ENCODE measurements at places on chromosomes 7 and 10.

- no peak for DNase-seq
Measured at GRCh38 chr10:80132299-80133139, at the start of gene PLAC9. Gene PLAC9, plus strand, starts transcription at chr10:80132730. Its CDS starts 33 bp downstream, at chr10:80132763.

DNA sequence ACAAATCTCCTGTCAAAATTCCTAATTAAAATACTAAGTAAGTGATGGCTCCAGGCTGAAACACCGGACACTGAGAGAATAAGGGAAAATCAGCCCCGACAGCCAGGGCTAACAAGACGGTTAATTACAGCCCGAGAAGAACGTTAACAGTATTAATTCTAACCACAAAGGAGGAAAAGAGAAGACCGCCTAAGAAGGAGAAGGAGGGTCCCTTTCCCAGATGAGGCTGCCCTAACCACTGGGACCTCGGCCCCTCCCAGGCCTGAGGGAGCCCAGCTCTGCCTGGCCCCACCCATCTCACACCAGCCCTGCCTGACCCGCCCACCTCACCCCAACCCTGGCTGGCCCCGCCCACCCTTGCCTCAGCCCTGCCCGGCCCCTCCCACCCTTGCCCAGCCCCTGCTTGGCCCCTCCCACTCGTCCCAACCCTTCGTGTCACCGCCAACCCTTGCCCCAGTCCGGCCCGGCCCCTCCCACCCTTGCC lies 51.3 kb downstream of the PWWP2B start:
- no peak for DNase-seq

DNA sequence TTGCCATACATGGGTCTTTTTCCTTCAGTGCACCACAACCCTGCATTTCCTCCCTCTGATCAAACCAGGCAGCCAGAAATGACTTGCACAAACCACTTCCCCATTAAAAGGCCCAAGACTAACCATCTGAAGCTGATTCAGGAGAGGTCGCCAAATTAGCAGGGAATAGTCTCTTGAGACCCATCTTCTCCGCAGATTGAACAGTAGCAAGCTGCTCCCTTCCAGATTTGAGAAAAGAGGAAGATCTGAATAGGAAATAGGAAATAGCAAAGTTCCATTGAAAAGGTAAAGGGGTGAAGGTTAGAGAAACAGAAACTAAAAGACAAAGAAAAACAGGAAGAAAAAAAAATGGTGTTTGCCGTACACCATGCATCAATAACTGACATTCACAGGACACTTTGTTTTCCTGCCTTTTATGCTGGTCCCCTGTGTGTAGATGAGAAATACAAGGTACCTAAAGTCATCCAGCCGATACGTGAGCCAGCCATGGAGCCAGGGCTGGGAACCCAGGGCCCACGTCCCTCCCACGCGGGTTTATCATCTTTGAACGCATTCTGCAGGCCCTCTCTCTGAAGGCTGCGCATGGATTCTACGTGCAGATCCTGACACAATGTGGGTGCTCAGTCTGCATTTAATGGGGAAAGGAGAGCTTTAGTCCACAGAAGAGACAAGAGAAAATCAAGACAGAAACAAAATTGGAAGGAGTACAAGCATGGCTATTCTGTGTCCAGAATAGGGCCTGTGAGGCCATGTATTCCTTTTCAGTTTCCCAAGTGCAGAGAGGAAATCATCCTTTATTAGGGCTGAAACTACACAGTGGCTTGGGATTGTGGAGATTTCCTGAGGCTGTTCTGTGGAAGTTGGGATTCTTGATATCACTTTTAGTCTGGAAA lies 268.4 kb upstream of the NPVF start:
- no peak for DNase-seq

GRCh38 chr10:104368381-104368780 lies 14.7 kb downstream of the CFAP58 start:
- DNase-seq: no peak

- DNase-seq: no peak
Measured at GRCh38 chr7:106423111-106423510, 138.3 kb upstream of the NAMPT start.

DNA sequence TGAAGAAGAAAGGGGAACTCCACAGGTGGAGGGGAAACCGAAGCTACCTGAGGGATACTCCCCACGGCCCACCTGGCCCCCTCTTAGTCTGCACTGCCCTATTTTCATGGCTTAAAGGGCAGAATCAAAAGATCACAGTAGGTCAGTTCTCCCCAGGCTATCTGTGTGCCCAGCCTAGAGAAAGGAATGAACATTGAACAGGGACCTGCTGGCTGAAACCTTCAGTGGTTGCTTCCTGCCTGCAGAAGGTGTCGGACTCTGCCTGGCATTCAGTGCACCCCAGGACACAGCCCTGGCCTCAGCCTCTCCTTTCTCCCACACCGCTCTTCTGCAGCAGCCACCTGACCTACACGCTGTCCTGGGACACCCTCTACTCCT lies 74.5 kb downstream of the PRKAG2 start:
- DNase-seq: no peak

- no peak for DNase-seq
Measured at GRCh38 chr7:44472843-44473242, 17.6 kb downstream of the NUDCD3 start.

DNA sequence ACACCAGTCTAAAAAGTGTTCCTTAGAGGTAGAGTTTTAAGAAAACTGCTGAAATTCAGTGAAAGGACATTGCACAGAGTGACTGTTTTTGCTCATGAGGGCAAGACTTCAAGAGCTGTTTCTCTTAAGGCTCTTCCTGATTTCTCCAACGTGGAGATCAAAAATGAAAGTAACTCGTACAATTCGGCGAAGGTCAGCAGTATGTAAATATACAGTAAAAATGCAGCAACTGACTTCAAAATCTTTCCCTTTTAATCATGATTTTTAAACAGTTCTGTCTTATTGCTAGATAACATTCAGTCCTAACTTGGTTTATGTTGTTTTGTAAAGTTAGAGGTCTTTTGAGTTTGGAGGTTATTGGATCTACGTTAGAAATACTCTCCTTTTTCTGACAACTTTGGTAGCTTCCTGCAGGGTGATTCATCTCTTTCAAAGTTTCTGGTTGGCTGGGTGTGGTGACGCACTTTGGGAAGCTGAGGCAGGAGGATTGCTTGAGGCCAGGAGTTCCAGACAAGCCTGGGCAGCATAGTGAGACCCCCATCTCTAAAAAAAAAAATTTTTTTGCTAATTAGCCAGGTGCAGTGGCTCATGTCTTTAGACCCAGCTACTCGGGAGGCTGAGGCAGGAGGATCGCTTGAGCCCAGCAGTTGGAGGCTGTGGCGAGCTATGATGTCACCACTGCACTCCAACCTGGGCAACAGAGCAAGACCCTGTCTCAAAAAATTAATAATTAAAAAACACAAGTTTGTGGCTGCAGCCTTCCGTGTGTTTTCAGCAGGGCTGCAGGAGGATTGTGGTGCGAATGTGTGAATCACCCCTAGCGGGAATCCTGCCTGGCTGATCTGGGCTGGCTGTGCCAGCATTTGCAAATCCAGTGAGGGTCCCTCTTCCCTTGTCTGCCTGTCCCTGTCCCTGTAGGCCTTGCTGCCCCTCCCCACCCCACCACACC lies 29.2 kb upstream of the AP5Z1 start:
- DNase-seq: no peak

DNA sequence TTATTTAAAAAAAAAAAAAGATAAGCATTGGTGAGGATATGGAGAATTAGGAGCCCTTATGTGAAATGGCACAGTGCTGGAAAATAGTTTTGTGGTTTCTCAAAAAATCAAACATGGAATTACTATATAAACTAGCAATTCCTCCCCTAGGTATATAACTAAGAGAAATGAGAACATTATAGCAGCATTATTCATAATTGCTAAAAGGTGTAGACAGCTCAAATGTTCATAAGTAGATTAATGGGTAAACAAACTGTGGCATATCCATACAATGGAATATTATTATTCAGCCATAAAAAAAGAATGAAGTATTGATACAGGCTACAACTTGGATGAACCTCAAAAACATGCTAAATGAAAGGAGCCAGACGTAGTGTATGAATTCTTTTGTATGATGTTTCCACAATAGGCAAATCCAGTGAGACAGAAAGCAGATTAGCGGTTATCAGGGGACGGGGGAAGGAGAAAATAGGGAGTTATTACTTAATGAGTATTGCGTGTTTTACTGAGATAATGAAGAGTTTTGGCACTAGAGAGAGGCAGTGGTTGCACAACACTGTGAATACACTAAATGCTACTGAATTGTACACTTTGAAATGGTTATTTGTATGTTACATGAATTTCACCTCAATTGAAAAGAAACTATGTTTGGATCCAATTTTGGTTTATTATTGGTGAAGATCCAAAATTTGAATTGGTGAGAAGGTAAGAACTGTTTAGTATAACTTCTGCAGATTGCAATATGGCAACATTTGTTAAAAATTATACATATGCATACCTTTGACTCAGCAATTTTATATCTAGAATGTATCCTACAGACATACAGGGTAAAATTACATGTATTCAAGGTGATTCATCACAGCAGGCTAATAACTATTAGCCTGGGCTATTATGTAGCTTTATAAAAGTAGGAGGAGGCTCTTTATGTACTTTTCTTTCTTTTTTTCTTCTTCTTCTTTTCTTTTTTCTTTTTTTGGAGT lies 69.7 kb downstream of the VCL start:
- DNase-seq: no peak

Measured in stimulated activated CD4-positive, alpha-beta T cell treated with anti-CD3 and anti-CD28 coated beads, Interleukin-1b, Interleukin-23, amount 100 ng/mL, for 4 hours (primary cell).